Muscle of leg (tissue), 16 donors: ENCODE measurements at places on chromosomes 2 and 18. TPM values are rescaled to one million over a fixed set of nuclear protein-coding genes. Genes with fewer than 3 reads are reported as not detected.
A peak's percentile ranks its signal among the peaks of the same experiment; 100 is the strongest.

The OST4 gene
- 246 TPM for polyA plus RNA-seq

- DNase-seq: peak; percentile 3
These were observed 156.5 kb downstream of the MYO5B start for GRCh38 chr18:50038448-50038847.

The SCTR gene
- polyA plus RNA-seq: 1.1 TPM

GRCh38 chr18:506264-506663 is 5.8 kb upstream of the COLEC12 start:
- DNase-seq: no peak

The OSR1 gene
- 17.5 TPM for polyA plus RNA-seq

The PSTPIP2 gene
- polyA plus RNA-seq: 1.9 TPM

The SP140 gene
- polyA plus RNA-seq: 0.43 TPM

- peak; percentile 65 for DNase-seq
These were observed 93.9 kb upstream of the LGALSL start for GRCh38 chr2:64359892-64360657.
